NCI-H460 (cell line): ENCODE measurements at places on chromosomes 16 and 17. TPM values are rescaled to one million over a fixed set of nuclear protein-coding genes. Genes with fewer than 3 reads are reported as not detected.

DNA sequence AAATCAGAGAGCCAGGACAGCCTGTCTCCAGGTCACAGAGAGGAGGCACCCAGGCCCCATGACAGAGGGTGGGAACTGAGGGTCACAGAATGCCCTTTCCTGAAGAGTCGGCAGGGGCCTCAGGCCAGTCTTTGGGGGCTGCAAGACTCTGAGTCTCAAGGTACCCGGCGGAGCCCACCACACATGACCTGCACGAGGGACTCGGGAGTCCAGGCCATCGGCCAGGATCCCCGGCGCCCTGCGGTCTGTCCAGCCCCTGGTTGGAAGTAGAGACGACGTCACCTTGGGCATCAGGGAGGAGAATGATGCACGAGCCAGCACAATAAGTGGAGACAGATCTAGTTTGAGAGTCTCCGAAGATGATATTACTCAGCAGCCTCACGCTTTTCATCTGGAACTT, 234.7 kb upstream of the SDK2 start:
- no peak for DNase-seq

DNA sequence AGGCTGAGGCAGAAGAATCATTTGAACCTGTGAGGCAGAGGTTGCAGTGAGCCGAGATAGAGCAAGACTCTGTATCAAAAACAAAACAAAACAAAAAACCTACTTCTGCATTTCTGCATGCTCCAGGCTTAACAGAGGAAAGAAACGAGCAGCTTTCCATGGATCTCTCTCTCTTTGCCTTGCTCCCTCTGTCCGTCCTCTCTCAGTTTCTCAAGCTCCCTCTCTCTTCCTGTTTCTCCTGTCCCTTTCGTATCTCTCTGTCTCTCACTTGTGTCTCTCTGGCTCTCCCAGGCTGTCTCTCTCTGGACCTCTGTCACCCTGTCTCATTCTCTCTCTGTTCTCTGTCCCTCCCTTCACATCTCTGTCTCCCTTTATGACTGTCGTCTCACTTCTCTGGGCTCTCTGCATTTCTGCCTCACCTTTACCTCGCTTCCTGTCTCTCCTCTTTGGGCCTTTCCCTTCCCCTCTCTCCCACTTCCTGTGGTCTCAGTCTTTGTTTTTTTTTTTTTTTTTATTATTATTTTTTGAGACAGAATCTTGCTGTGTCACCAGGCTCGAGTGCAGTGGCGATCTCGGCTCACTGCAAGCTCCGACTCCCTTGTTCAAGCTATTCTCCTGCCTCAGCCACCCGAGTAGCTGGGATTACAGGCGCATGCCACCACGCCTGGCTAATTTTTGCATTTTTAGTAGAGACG, 4.1 kb upstream of the PITPNA start:
- no peak for DNase-seq

DNA sequence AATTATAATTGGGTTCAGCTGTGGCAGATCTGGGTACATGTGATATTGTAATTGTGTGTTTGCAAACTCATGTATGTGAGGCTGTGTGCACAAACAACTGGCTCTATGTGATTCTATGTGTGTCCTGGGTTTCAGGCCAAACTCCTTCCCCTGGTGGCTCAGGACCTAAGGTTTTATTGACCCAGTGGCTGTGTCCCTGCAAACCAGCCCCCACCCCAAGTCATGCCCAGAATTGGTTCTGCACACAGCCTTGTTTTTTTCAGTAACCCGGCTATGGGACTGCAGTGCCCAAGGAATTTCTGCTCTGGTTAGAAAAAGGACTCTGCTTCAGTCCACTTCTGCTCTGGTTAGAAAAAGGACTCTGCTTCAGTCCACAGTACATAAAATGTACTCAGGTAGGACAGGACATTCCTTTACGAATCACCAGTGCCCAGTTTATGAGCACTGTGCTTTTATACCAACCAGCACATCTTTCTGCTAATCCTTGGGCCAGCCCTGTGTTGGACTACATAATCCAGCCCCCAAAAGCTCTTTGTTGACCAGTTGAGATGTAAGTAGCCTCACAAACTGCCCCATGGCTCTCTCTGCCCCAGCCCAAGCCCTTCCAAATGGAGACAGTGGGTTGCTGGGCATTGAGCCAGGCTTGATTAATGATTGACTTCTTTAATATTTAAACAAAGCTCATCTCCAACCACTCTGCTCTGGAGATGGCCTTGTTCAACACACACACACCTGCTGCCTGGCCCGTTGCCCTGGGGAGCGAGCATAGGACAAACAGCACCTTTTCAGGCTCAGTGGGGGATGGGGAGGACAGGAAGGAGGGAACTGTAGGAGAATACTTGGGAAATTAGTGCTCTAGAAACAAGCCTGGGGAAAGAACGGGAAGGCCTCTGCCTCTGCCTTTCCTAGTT, 2.9 kb upstream of the KCNH6 start:
- DNase-seq = no peak

Gene ALOXE3
- total RNA-seq = 0.06 TPM in 1 of 2 replicates, not detected in the other

Gene KRTAP9-8
- total RNA-seq = not detected in 2 replicates

Gene LPCAT2
- 0.63 and 2.1 TPM in 2 replicates for total RNA-seq
